Stimulated activated CD4-positive, alpha-beta T cell treated with anti-CD3 and anti-CD28 coated beads, Interleukin-15, amount 100 ng/mL, for 48 hours (primary cell): ENCODE measurements at places on chromosomes 7 and 10.

DNA sequence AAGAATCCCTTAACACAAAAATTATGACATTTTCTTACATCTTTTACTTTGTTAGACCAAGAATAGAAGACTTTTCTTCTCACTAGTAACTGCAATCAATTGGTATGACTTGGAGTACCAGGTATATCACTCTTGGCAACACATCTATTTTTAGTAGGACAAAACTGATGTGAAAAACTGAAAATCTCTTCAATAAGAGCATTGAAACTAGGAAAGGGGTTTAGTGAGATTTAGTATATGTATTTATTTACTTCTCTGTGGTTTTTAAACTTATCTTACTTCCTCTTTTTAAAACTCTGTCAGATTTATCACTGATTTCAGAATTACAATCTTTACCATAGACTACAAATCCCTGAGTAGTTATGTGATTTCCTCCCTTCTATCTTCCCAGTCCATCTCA is 366.2 kb downstream of the PCDH15 start:
- DNase-seq: no peak

- DNase-seq: no peak
Measured at GRCh38 chr7:51639661-51640334, 323.2 kb upstream of the COBL start.

- no peak for DNase-seq
Measured at GRCh38 chr7:74216361-74216761, 6.6 kb downstream of the LAT2 start.

DNA sequence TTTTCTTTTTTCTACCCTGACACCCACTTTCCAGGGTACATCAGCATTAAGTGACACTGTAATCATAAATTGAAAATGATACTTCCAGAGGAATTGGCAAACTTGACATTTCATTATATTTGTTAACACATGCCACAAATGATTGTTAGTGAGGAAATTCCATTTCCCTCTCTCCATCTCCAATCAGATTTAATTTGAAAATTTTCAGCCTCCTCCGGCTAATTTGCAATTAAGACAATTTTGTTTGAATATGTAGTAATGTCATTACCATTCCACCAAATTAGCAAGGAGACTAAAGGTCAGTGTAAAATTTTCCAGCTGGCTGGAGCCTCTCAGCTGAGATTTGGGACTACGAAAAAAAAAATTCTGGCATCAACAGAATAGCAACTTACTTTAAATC is 242.7 kb downstream of the FOXP2 start:
- DNase-seq: no peak

DNA sequence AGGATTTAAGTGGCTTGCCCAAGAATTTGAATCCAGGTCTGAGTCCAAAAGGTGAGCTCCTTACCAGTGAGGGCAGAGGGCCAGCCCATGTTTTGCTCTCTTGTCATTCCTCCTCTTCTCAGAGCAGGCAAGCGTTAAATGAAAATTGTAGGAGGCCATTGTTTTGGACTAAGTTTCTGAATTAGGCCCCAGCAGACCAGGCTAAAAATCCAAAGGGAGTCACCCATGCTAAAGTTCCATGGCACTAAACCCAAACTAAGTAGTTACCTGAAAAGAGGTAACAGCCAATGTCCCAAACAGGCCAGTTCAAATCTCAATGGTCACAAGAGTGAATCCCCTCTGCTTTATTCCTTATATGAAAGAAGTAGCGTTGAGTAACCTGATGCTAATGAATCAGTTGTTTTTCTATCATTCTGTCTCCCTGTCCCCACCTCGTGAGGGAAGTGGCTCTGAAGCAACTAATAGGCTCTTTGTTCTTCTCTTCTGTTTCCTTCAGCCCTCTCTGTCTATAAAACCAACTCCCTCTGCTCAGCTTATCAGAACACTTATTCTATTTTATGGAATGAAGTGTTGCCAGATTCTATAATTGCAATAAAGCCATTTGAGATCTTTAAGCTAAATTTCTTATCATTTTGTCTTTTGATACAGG is 17.5 kb upstream of the CDH23 start:
- no peak for DNase-seq

- DNase-seq: no peak
Measured at GRCh38 chr10:103433858-103434257, 18.3 kb downstream of the CALHM2 start.

GRCh38 chr7:16028103-16028502 is 341.6 kb upstream of the MEOX2 start:
- DNase-seq: no peak

DNA sequence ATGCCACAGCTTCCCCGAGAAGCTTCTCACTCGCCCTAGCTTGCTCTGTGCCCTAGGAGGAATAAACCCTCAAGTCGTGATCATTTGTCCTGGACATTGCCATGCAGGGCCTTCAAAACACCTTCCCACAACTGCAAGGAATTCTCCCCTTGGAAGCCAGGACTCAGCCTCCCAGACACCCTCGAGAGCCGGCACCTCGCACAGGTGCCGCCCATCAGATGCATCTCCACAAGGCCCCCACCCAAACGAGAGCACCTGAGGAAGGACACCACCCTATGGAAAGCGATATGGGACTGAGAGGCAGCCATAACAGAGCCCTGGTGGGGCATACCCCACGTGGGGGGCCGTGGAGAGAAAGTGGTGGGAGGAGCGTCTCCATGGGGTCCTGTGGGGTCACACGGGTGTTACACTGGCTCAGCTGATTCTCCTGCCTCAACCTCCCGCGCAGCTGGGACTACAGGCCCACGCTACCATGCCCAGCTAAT is 77.6 kb upstream of the FOXK1 start:
- no peak for DNase-seq

DNA sequence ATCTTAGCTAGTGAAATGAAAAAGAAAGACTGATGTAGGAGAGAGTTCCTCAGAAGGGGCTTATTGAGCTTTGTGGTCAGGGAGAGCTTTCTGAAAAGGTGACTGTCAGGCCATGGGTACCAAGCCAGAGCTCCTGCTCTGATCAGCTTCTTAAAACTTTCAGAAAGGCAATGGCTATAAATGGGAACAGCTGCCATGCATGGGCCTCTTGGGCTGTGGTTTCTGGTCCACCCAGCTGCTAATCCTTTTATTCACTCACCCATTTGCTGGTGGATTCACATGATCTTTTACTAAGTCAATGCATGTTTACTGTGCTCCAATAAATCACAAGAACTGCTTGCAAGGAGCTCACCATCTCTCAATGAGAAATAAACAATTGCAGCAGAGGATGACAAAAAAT is 60.1 kb upstream of the ZPBP start:
- no peak for DNase-seq

- DNase-seq: no peak
Measured at GRCh38 chr7:98921608-98922372, 43.5 kb downstream of the TRRAP start.

GRCh38 chr10:95782318-95782717 is 26.4 kb downstream of the ENTPD1 start:
- DNase-seq: no peak

DNA sequence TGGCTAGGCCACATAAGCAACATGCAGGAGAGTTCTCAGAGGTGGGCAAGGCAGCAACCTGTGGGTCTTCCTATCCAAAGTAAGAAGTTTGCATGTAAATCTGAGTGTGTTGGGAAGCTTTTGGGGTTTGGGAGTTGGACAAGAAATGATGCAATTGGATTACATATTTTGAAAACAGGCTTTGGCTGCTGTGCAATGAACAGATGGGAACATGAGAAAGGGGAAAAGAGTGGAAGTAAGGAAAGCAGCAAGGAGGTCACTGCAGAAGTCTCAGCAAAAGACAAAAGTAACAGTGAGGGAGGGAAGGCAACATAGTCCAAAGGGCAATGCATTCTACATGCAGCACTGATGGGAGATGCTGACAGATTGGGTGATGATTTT is 61.1 kb upstream of the C10orf90 start:
- DNase-seq: no peak

DNA sequence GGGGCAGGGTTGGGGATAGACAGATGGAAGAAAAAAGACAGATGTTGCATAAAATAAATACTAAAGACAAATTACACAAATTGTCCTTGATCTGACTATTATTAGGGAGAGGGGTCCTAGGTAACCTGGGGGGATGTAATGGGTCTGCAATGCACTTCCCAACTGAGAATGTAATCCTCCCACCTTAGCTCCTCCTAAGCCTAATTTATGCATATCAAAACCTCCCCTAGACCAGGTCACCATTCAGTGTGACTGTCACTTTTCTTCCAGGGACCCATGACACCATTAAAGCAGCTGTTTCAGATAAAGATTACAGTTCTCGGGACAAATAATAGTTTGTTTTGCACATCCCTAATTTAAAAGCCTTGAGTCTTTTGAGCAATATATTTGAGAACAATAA is 133.9 kb upstream of the FEZF1 start:
- DNase-seq: no peak

DNA sequence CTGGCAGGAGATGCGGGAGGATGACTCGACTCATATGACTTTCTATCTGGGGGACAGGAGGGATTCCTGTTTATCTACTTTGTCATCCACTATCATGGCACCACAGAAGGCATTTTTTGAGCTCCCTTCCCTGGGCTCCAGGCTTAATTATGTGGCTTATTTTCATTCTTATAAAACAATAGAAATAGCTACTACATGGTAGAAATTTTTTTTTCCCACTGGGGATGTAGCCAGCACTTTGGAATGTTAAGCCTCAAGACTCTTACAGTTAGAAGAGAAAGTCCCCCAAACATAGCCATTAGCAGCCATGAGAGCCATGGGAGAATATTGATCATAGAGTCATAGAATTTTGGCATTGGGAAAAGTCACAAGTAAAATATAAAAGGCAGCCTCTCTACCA is 14.6 kb upstream of the FAM180A start:
- no peak for DNase-seq

GRCh38 chr10:132588301-132589013 is 50.9 kb downstream of the INPP5A start:
- DNase-seq: peak; percentile 44

DNA sequence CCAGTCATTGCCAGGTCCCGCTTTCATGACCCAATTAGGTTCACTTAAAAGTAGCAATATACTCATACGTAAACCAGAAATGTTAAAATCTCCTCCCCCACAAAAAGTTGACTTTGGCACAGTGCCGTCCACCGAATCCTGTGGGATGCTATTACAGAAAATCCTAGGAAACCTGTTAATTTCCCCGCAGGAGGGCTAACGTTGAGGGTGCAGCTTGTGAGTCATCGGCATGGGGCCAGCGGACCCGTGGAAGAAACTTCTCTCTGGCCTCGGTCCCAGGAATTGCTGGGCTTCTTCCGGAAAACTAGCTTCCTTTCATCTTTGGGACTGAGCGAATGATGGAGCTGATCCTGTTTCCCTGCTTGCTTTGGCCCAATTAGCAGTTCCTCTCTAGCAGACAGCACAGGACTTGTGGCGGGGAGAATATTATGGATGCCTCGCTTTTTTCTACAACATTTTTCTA is 13.5 kb downstream of the CRYGN start:
- no peak for DNase-seq

- no peak for DNase-seq
Measured at GRCh38 chr7:87671-88070, 104.7 kb upstream of the FAM20C start.

- DNase-seq: no peak
Measured at GRCh38 chr7:30328381-30328780, 44.0 kb downstream of the ZNRF2 start.

DNA sequence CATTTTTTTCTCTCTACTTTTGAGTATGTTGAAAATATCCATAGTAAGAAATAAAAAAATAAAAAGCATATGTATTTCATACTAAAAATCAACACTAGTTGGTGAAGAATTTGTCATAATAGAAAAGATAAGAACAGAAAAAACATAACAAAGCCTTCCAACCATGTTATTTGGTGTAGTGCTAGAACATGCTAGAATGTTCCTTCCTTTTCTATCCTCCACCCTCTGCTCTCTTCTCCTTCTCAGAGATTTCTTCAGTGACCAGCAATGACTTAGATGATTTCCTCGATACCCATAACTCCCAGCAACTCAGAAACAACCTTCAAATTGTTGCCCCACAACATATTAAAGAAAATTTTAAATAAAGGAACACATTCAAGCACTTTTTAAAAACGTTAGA is 2.6 kb downstream of the ZC3HAV1 start:
- DNase-seq: no peak

- DNase-seq: no peak
Measured at GRCh38 chr7:138396251-138397070, 63.6 kb upstream of the TRIM24 start.

- DNase-seq: no peak
Measured at GRCh38 chr7:90384433-90384832, 18.8 kb upstream of the CLDN12 start.

DNA sequence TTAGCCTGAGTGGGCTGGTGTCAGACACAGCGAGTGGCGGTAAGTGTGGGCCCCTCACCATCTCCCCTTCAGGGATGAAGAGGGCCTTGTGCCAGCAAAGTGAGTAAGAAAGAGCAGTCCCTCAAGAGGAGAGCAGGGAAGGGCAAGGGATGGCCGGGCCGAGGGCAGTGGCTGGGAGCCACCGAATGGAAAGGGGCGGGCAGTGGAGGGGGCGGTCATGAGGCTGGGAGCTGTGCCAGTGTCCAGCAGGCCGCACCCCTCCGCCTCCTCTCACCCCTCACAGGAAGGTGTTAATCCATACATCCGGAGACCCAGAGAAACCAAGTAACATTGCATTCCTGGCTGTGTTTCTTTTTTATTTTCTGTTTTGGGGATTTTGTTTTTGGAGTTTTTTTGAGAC is 28.6 kb upstream of the RASGEF1A start:
- no peak for DNase-seq

DNA sequence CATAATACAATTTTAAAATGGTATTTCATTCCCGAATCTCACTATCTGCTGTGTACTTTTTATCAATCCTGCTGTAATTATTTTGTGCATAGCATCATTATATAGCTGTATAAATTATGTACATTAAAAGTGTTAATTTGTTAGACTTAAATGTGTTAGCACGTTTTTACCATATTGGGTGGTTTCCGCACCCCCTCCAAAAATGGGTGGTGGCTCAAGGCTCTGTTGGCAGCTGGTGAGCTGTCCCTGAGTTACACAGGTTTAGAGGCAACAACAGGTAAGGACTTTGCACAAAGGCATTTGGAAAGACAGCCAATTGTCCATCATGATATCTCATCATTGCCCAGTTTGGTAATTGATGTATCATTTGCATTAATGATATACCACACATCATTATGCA is 18.6 kb upstream of the LMTK2 start:
- DNase-seq: no peak
